ENCODE measurements at places on chromosomes 7 and 10. TPM values are rescaled to one million over a fixed set of nuclear protein-coding genes. Genes with fewer than 3 reads are reported as not detected.

DNA sequence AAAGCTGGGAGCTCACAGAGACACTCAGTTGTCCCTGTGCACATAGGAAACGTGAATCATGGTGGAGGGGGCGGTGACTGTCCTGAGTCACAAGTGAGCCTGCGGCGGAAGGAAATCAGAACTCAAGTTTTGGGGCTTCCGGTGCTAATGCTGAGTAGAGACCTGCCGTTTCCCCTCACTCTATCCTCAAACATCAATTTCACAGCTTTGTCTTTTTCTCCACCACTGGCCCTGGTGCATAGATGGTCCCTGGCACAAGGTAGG, 21.9 kb downstream of the ADCYAP1R1 start:
- no peak for DNase-seq

DNA sequence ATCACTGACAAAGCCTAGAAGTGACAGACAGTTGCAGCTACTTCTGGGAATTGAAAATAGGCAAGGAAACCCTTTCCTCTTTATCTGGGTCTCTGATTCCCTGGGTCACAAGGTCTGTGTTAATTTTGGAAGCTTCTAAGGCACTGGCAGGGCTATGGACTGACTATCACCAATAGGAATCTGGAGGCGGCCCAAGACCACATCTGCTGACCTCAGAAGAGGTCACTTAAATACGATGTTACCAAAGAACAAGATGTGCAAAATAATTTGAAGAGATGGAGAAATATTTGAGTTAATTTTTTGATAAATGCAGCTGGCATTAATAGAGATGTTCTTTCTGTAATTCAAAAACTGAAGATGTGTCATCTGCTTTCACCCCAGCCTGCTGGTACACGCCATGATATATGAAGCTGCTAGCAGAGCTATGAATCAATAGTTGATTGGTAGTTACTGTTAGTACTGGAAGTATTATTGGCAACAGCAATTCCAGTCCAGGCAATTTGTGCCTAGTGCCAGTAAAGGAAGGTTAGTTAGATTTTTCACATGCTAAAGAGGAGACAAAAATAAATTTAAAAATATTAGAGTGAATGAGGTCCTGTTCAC, 5.5 kb upstream of the STEAP4 start:
- DNase-seq: no peak

GRCh38 chr7:78523930-78524329, 725.4 kb downstream of the PHTF2 start:
- DNase-seq: no peak

DNA sequence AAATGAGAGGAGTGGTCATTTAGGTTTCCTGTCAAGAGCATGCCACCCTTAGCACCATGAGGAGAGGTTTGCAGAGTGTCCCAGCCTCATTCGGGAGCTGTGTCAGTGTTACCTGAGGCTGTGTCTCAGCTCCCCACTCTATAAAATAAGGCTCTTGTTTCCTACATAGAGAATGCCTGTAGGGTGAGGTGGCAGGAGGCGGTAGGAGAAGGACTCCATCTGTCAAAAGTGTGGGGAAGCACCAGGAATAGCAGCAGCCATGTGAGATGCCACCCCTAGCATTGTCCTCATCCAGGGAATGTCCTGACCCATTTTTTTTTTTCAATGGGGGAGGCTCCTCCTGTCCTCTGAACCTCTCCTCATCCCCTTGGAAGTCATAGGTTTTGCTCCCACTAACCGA, 451.2 kb downstream of the PLXNA4 start:
- DNase-seq: no peak

DNA sequence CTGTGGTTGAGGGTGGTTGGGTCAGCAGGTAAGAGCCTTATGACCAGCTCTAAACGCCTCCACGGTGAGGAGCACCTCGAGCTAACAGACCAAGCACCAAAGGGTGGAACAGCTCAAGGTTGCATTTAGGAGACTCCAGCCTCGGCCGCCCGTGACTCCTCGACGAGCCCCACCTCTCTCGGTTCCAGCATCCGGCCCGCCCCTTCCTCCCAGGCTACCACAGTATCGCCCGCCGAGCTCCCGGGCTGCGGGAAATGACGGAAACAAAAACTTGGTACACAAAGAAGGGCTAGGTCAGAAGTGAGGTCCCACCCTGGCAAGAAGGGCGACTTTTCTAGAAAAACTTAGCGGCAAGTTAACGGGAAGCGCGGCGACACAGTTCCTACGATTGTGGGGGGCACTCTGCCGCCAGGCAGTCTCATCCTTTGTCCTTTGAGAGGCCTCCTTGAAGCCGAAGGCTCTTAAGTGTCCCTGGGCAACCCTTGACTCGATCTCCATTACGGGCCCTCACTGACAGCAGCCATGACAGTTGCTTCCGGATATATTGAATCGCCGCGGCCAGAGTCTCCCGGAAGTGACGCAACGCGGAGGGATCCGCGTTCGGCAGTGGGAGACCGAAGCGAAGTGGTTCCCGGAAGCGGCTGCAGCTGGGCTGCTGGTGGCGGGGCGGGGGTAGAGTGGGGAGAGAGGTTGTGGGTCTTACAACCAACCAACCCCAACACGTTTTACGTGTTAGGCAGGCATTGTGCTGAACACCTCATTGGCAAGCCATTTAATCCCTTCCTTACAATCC, 40.2 kb upstream of the ZNF518A start:
- DNase-seq: peak; percentile 94

- DNase-seq: no peak
Observed at GRCh38 chr7:2530071-2530987, 10.8 kb downstream of the LFNG start.

- DNase-seq: no peak
Observed at GRCh38 chr10:103605359-103606096, 112.0 kb downstream of the NEURL1 start.

DNA sequence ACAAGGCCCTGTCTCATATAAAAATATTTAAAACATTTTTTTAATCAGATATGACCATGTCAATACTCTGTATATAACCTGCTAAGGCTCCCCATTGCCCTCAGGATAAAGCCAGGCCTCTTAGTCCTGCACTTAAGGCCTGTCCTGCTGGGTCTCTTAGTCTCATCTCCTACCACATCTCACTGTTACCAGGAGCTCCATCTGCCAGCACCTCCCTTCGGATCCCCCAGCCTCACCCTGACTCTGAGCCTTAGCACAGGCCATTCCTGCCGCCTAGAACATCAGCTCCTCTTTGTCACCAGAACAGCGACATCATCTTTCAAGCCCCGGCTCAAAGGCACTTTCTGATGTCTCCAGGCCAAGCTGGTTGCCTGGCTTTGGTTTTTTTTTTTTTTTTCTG, 25.7 kb upstream of the GTF2IRD1 start:
- DNase-seq: no peak

Gene VWC2
- polyA plus RNA-seq: 1.1 TPM

Gene TMEM140
- polyA plus RNA-seq: 28.1 TPM

Gene EPHB6
- 17.3 TPM for polyA plus RNA-seq
